ENCODE measurements at places on chromosomes 3 and 15.
A peak's percentile ranks its signal among the peaks of the same experiment; 100 is the strongest.

DNA sequence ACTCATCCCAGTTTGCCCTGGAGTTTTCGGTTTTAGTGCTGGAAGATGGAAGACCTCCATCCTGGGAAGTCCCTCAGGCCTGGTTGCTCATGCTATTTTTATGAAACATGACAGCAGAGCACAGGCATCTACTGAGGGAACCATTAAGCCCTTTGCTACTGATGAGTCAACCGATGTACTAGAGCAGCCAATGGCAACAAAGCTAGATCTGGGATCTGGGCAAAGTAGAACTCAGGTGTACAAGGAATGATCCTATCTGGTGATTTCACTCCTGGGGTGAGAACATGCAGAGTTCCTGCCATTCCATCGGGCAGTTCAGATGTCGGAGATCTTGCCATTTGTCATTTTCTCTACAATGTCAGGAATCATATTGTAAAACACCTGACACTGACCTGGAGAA lies 166.2 kb upstream of the NSMCE3 start:
- H3K4me1 ChIP-seq = no peaks in the 10 kb centered on the region
- peaks cover 18% of the 10 kb centered on the region for H3K27me3 ChIP-seq
- DNase-seq = no peak
- H3K36me3 ChIP-seq = no peaks in the 10 kb centered on the region

DNA sequence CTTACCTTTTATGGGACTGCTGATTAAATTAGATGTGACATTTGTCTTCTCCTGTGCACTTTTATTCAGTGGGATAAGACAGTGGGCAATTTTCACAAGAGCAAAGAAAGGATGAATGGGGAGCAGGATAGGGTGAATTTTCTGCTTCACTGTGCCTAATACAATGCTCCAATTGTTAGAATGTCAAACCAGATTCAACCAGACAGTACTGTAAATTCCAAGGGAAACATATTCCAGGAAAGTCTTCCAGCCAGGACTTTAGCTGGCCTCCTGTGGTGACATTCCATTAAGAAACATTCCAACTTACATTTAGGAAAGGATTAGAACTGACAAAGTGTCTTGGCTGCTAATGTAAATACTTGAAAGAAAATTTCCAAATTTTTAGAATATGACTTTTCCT lies 100.1 kb upstream of the PROK2 start:
- H3K36me3 ChIP-seq = no peaks in the 10 kb centered on the region
- no peak for DNase-seq
- no peaks in the 10 kb centered on the region for H3K4me1 ChIP-seq
- peaks cover 28% of the 10 kb centered on the region for H3K27me3 ChIP-seq

- peaks cover 14% of the 10 kb centered on the region for H3K4me1 ChIP-seq
- peak overlapping the region; percentile 61 for H3K27ac ChIP-seq
- H3K36me3 ChIP-seq = peaks cover 35% of the 10 kb centered on the region
- H3K4me3 ChIP-seq = no peak overlapping the region
- H3K27me3 ChIP-seq = no peaks in the 10 kb centered on the region
These were observed 82.0 kb upstream of the XXYLT1 start for GRCh38 chr3:195352895-195353488.

- H3K4me1 ChIP-seq = no peaks in the 10 kb centered on the region
- peaks cover 4% of the 10 kb centered on the region for H3K27me3 ChIP-seq
- no peak for DNase-seq
- H3K27ac ChIP-seq = no peak overlapping the region
These were observed 29.6 kb downstream of the DCLK3 start for GRCh38 chr3:36734742-36735141.

DNA sequence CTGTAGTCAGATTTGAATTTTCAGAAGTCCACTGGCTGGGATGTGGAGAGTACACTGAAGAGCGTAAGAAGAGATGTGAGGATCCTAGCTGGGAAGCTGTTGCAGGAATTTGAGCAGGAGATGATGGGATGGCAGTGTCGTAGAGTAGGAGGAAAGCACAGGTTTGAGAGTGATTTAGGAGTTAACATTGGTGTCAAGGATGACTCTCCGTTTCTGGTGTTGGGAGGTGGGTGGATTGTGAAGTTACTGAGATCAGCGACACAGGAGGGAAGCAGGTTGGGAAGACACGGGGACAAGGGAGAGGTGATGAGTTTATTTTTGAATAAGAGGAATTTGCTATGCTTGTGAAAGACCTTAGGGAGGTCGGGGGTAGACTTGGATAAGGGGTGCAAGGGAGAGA lies 434.2 kb upstream of the TPM1 start:
- no peak overlapping the region for H3K4me3 ChIP-seq
- H3K27me3 ChIP-seq = peaks cover 13% of the 10 kb centered on the region
- no peaks in the 10 kb centered on the region for H3K4me1 ChIP-seq
- no peak overlapping the region for H3K27ac ChIP-seq

- H3K27ac ChIP-seq = peak overlapping the region; percentile 96
- H3K4me3 ChIP-seq = peak overlapping the region; percentile 71
- peak; percentile 58 for DNase-seq
- H3K27me3 ChIP-seq = no peaks in the 10 kb centered on the region
- peaks cover 34% of the 10 kb centered on the region for H3K4me1 ChIP-seq
These were observed 1.9 kb downstream of the KBTBD8 start for GRCh38 chr3:67000009-67000408.

GRCh38 chr3:55615694-55616295 lies 128.7 kb upstream of the WNT5A start:
- no peak for DNase-seq
- no peaks in the 10 kb centered on the region for H3K36me3 ChIP-seq
- H3K4me3 ChIP-seq = no peak overlapping the region
- no peaks in the 10 kb centered on the region for H3K4me1 ChIP-seq

- no peak overlapping the region for H3K4me3 ChIP-seq
- no peak for DNase-seq
- no peaks in the 10 kb centered on the region for H3K36me3 ChIP-seq
- H3K4me1 ChIP-seq = no peaks in the 10 kb centered on the region
- H3K27me3 ChIP-seq = no peaks in the 10 kb centered on the region
These were observed 648.6 kb upstream of the ZNF385D start for GRCh38 chr3:22399566-22399965.

GRCh38 chr3:76300746-76301145 lies 515.4 kb upstream of the ZNF717 start:
- no peaks in the 10 kb centered on the region for H3K4me1 ChIP-seq
- no peaks in the 10 kb centered on the region for H3K27me3 ChIP-seq
- no peaks in the 10 kb centered on the region for H3K36me3 ChIP-seq
- no peak overlapping the region for H3K27ac ChIP-seq
- no peak for DNase-seq

GRCh38 chr3:51718547-51719409 lies 11.9 kb downstream of the GRM2 start:
- H3K27ac ChIP-seq = no peak overlapping the region
- H3K27me3 ChIP-seq = peaks cover 5% of the 10 kb centered on the region
- no peak overlapping the region for H3K4me3 ChIP-seq
- no peak for DNase-seq
- H3K4me1 ChIP-seq = peaks cover 11% of the 10 kb centered on the region

DNA sequence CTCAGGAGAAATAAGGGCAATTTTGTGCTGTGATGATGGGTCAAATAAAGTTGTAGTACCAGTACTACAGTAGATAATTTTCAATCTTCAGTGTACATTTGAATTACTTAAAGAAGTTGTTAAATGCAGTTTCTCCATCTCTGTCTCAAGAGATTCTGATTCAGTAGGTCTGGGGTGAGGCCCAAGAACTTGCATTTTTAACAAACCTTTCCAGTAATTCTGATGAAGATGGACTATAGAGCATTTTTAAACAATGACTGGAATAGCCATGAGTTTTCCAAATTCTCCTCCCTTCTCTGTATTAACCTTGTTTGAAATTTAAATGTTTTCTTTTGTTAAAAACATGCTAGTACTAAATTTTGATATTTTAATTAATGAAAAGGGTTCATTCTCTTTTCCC lies 127.0 kb upstream of the CD96 start:
- H3K4me3 ChIP-seq = no peak overlapping the region
- H3K4me1 ChIP-seq = peaks cover 4% of the 10 kb centered on the region
- no peak for DNase-seq

- no peak within 1 kb of the TSS for H3K27ac ChIP-seq
- peaks cover 3% of the 10 kb centered on the region for H3K4me1 ChIP-seq
- peak; percentile 41 for DNase-seq
- H3K4me3 ChIP-seq = peak within 1 kb of the TSS; percentile 66
These were observed at the start of gene SYNM for GRCh38 chr15:99104788-99105513. Gene SYNM (plus strand): TSS chr15:99105080. CDS start chr15:99105200, 120 bp downstream.

DNA sequence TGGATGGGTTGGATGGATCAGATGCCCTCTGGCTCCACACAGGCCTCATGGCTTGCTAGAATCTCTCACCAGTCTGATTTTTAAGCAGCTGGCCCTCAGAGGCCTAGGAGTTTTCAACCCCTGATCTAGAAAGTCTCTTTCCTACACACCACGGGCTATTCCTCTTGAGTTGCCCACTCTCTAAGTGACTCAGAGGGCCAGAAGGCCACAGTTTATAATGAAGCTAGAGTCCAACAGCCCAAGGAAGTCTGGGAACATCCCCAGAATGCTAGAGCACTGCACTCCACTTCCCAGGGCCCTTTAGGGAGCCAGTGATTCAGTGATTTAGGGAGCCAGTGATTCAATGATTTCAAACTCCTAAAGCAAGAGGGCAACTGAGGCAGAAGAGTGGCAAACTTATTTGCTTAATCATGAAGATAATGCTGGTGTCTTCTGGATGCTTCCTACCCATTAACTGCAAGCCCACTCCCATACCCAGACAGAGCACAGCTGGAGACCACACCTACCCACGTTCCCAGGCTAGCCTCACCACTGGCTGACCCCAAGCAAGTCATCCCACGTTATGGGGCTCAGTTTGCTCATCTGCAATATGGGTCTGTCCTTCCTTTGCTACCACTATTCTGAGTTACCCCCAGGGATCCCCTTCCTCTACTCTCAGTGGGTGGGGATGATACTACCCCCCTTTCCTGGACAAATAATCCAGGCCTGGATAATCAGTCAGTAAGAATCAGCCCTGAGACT lies 36.7 kb downstream of the ABTB1 start:
- H3K36me3 ChIP-seq = peaks cover under 1% of the 10 kb centered on the region
- H3K4me1 ChIP-seq = peaks cover 2% of the 10 kb centered on the region
- no peak for DNase-seq
- no peaks in the 10 kb centered on the region for H3K27me3 ChIP-seq
- no peak overlapping the region for H3K4me3 ChIP-seq
- H3K27ac ChIP-seq = no peak overlapping the region

- H3K4me3 ChIP-seq = no peak overlapping the region
- no peaks in the 10 kb centered on the region for H3K27me3 ChIP-seq
- no peak for DNase-seq
- H3K36me3 ChIP-seq = peaks cover 36% of the 10 kb centered on the region
These were observed 53.3 kb downstream of the ST6GAL1 start for GRCh38 chr3:186983659-186984058.

DNA sequence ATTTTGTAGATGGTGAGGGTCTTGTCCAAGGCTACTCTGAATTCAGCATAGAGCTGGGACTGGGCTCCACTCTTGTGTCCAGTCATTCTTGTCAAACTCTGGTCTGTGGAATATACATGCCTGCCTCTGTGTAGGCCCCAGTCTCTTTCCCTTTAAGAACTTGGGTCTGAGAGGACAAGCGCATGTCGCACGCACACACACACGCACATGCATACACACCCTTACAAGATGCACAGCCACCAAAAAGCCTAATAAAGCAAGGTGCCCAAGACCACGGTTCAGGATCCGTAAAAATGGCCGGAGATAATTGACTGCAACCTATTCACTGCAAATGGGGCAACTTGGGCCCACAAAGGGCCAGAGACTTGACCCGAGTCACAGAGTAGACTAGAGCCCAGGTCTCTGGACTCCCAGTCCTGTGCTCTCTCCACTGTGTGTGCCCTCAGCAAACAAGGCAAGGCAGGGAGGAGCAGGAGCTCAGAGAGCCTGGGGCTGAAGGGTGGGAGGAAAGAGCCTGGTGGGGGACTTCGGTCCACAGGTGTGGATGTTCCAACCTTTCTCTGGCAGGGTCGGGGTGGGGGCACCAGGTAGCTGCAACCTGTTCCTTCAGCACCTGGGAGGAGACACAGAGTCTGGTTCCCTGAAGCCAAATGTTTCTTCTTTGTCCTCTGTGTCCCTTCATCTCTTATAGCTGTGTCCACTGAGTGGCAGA lies 914 bp upstream of the PAQR5 start:
- H3K36me3 ChIP-seq = no peaks in the 10 kb centered on the region
- H3K27me3 ChIP-seq = peaks cover 23% of the 10 kb centered on the region
- no peak overlapping the region for H3K27ac ChIP-seq
- H3K4me1 ChIP-seq = no peaks in the 10 kb centered on the region
- peak overlapping the region; percentile 19 for H3K4me3 ChIP-seq
- DNase-seq = no peak

- H3K36me3 ChIP-seq = no peaks in the 10 kb centered on the region
- H3K4me3 ChIP-seq = no peak overlapping the region
- H3K27me3 ChIP-seq = peaks cover 11% of the 10 kb centered on the region
- no peaks in the 10 kb centered on the region for H3K4me1 ChIP-seq
These were observed 148.6 kb downstream of the IMPG2 start for GRCh38 chr3:101171681-101172191.

GRCh38 chr15:49855917-49856637 lies 235.2 kb downstream of the DTWD1 start:
- no peak overlapping the region for H3K4me3 ChIP-seq
- H3K36me3 ChIP-seq = no peaks in the 10 kb centered on the region
- H3K27ac ChIP-seq = no peak overlapping the region
- H3K4me1 ChIP-seq = no peaks in the 10 kb centered on the region
- H3K27me3 ChIP-seq = no peaks in the 10 kb centered on the region

DNA sequence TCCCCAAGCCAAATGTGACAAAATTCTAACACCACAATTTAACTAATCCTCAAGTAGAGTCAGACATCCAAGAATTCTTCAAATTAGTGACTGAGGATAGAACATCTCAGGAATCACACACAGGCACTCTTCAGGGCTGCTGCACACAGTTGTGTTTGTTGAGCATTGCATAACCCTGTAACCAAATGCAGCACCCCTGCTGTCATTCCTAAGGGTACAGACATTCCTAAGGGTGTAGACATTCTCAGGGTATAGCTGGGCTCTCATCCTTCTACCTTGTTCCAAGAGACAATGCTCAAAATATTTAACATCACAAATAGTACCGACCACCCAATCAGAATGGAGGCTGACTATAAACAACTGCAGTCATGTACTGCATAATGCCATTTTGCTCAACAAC lies 107.1 kb upstream of the UBE2E2 start:
- H3K4me3 ChIP-seq = no peak overlapping the region
- peaks cover 1% of the 10 kb centered on the region for H3K36me3 ChIP-seq
- H3K27me3 ChIP-seq = peaks cover 4% of the 10 kb centered on the region

DNA sequence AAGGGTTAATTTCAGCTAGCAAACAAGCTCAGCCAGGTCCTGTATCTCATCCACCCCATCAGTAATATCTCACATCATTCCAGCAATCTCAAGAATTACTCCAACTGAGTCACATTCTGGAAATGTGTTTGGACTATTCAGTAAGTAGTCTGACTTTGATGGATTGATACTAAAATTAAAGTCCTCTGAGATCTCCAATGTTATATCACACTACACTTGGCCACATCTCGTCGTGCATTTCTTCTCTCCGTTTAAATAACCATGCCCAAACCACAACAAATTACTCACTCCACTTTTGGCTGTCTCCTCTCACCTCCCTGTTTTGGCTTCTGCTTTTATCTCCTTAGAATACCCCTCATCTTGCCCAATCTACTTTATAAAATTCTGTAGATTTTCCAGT lies 292.2 kb downstream of the PYDC2 start:
- H3K4me1 ChIP-seq = no peaks in the 10 kb centered on the region
- peaks cover 2% of the 10 kb centered on the region for H3K27me3 ChIP-seq
- DNase-seq = no peak

All from memory B cell (primary cell).